ENCODE measurements at places on chromosomes 12 and 14. TPM values are rescaled to one million over a fixed set of nuclear protein-coding genes. Genes with fewer than 3 reads are reported as not detected.

GRCh38 chr14:22978487-22978837, 3.9 kb downstream of the AJUBA start:
- H3K4me1 ChIP-seq: peaks cover 18% of the 10 kb centered on the region
- H3K4me3 ChIP-seq: no peak overlapping the region
- no peak for DNase-seq
- H3K27ac ChIP-seq: no peak overlapping the region

GRCh38 chr12:54041097-54041690, 8.3 kb downstream of the HOXC5 start:
- H3K27me3 ChIP-seq: peaks cover 48% of the 10 kb centered on the region
- H3K4me1 ChIP-seq: no peaks in the 10 kb centered on the region
- no peak overlapping the region for H3K27ac ChIP-seq
- DNase-seq: no peak
- H3K36me3 ChIP-seq: no peaks in the 10 kb centered on the region

DNA sequence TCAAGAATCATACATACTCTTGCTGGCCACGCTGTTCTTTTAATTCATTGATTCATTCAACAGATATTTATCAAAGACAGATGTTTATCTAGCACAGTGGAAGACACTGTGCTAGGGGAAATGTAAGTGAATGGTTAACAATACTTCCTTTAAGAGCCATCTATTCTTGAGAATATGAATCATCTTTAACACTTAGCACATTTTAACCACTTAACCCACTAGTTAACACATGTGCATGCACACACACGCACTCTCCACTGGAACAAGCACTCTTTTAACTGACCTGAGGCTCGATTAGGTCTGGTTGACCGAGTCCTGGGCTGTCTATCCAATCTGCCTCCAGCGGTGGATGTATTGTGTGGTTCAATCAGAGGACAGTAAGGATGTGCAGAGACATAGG, 34.6 kb downstream of the LMNTD1 start:
- DNase-seq: no peak
- no peak overlapping the region for H3K4me3 ChIP-seq
- H3K4me1 ChIP-seq: no peaks in the 10 kb centered on the region
- no peaks in the 10 kb centered on the region for H3K27me3 ChIP-seq
- H3K36me3 ChIP-seq: no peaks in the 10 kb centered on the region

GRCh38 chr12:128968668-128969067, 115.4 kb downstream of the GLT1D1 start:
- no peak overlapping the region for H3K4me3 ChIP-seq
- H3K27ac ChIP-seq: no peak overlapping the region
- H3K36me3 ChIP-seq: no peaks in the 10 kb centered on the region
- no peaks in the 10 kb centered on the region for H3K4me1 ChIP-seq
- no peaks in the 10 kb centered on the region for H3K27me3 ChIP-seq

CLMN gene
- 0.29 TPM for total RNA-seq

GRCh38 chr12:27733052-27733656, 22.5 kb downstream of the MRPS35 start:
- no peaks in the 10 kb centered on the region for H3K4me1 ChIP-seq
- H3K27ac ChIP-seq: no peak overlapping the region
- DNase-seq: no peak
- H3K36me3 ChIP-seq: peaks cover 21% of the 10 kb centered on the region

DNA sequence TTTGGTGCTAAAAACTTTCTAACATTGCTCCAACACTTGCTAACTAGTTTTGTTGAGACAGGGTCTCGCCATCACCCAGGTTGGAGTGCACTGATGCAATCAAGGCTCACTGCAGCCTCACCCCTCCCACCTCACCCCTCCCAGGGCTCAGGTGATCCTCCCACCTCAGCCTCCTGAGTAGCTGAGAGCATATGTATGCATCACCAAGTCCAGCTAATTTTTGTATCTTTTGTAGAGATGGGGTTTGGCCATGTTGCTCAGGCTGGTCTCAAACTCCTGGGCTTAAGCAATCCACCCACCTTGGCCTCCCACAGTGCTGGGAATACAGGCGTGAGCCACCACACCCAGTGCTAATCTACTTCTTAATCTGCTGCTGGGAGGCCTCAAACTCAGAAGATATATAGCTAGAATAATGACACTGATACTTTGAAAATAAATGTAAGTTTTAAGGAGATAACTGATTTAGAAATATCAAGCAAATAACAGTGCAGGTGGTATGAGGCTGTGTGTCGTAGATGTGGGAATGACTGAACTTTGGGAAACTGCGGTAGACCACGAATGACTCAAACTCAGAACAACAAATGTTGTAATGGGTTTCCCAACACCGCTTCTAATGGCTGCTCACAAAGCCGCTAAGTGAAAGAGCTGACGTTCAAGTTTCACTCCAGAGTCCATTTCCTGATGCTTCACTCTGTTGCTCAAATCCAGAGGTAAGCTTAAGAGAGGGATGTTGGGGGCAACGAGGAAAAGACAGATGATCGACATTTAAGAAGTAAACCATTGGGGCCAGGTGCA, 10.0 kb downstream of the TMCC3 start:
- H3K4me1 ChIP-seq: no peaks in the 10 kb centered on the region
- no peak overlapping the region for H3K27ac ChIP-seq
- H3K4me3 ChIP-seq: no peak overlapping the region
- H3K36me3 ChIP-seq: no peaks in the 10 kb centered on the region
- DNase-seq: no peak

GRCh38 chr14:66628636-66629035, 120.7 kb downstream of the GPHN start:
- no peak for DNase-seq
- no peak overlapping the region for H3K4me3 ChIP-seq
- no peaks in the 10 kb centered on the region for H3K4me1 ChIP-seq
- H3K27ac ChIP-seq: no peak overlapping the region
- H3K27me3 ChIP-seq: no peaks in the 10 kb centered on the region

GRCh38 chr14:72052356-72052755, 120.1 kb downstream of the RGS6 start:
- H3K27me3 ChIP-seq: no peaks in the 10 kb centered on the region
- no peak for DNase-seq
- H3K4me3 ChIP-seq: no peak overlapping the region
- no peak overlapping the region for H3K27ac ChIP-seq
- no peaks in the 10 kb centered on the region for H3K36me3 ChIP-seq

DNA sequence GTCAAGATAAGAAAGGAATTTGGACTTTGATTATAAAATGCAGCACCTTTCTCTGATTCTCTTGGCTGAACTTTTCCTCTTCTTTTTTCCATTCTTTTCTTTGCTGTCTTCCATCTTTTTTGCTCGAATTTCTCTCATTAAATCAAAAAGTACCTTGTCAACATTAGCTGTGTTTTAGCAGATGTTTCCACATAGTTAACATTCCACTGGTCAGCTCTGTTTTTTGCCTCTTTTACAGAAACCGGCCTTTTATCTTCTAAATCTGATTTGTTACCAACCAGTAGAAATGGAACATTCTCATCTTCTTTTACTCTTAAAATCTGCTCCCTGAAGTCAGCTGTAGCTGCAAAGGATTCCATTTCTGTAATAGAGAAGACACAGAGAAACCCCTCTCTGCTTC, 71.1 kb upstream of the SYT1 start:
- no peak for DNase-seq
- no peak overlapping the region for H3K4me3 ChIP-seq
- no peak overlapping the region for H3K27ac ChIP-seq
- no peaks in the 10 kb centered on the region for H3K36me3 ChIP-seq

GRCh38 chr12:124829008-124829707, 34.5 kb downstream of the SCARB1 start:
- H3K36me3 ChIP-seq: no peaks in the 10 kb centered on the region
- H3K27ac ChIP-seq: no peak overlapping the region
- DNase-seq: no peak
- no peak overlapping the region for H3K4me3 ChIP-seq
- no peaks in the 10 kb centered on the region for H3K4me1 ChIP-seq
